ENCODE measurements at places on chromosomes 7 and 10. TPM values are rescaled to one million over a fixed set of nuclear protein-coding genes. Genes with fewer than 3 reads are reported as not detected.

The PLEKHA1 gene
- total RNA-seq: 28.0 TPM

The CHAT gene
- not detected for total RNA-seq

The EXOC6 gene
- total RNA-seq: 10.3 TPM

The OTUD1 gene
- 4.8 TPM for total RNA-seq

The ENO4 gene
- 0.05 TPM for total RNA-seq

The LRRC17 gene
- total RNA-seq: 69.2 TPM
